Stimulated activated CD4-positive, alpha-beta T cell treated with anti-CD3 and anti-CD28 coated beads, Interleukin-1b, Interleukin-23, amount 100 ng/mL, for 1 hour (primary cell): ENCODE measurements at places on chromosomes 5 and 9.

GRCh38 chr9:80387828-80388227 is 816.1 kb downstream of the TLE4 start:
- no peak for DNase-seq

- DNase-seq, result no peak
Measured at GRCh38 chr5:749101-749670, 35.3 kb downstream of the ZDHHC11B start.

DNA sequence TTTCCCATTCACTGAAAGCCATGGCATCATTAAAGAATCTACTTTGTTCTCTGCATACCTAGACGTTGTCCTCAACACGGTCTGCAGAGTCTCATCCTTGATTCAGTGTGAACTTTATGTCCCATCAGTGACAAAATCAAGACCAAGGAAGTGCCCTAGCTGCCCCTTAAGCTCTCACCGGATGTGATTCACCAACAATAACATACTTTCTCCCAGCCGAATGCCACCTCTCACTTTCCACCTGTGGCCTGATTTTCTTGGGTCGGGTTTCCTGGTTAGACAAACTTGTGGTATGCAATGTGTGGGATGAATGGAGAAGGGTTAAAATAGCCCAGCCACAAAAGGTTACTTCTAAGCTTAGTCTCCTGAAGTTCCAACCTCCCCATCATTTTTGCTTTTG is 145.3 kb upstream of the PAPPA start:
- DNase-seq, result no peak

DNA sequence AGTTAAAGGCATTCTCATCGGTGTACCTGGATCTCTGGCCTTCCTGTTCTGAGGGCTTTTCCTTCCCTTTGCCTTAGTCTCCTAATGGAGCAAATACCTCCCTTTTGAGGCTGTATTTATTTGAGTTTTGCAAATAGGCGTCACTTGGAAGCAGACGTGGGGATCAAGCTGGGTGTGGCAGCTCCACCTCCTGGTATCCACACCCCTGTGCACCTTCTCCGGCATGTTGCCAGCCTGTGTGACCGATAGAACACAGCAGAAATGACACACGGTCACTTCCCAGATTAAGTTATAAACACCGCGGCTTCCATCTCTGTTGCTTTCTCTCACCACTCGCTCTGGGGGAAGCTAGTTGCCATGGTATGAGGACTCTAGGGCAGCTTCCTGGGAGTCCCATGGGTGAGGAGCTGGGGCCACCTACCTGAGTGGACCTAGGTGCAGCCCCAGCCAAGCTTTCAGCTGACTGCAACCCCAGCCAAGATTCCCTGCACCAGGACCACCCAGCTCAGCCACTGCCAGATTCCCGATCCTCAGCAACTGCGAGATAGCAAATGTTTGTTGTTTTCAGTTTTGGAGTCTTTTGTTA is 214.4 kb upstream of the MVB12B start:
- DNase-seq, result no peak

DNA sequence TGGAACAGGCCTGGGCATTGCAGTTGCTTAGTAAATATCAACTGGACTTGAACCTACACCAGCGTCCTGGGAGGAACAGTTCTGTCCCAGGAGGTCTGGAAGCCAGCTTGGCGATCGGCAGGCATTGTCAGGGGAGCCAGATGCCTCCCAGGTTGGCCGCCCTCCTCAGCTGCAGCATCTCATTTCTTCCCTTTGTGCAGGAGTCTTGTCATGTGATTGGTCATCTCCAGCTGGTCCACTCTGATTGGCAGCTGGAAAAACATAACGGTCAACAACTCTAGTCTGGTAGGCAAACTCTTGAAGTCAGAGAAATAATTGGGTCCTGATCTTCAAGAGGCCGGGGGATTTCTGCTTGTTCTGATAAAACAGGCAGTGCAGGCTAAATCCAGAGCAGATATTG is 29.6 kb upstream of the NCS1 start:
- no peak for DNase-seq

- DNase-seq, result no peak
Measured at GRCh38 chr5:54007827-54008777, 302.3 kb downstream of the ARL15 start.

GRCh38 chr9:5846501-5846921 is 13.6 kb upstream of the ERMP1 start:
- DNase-seq, result no peak

- DNase-seq, result no peak
Measured at GRCh38 chr5:21806943-21807342, 1046.2 kb downstream of the CDH12 start.

GRCh38 chr5:83222906-83223305 is 145.6 kb downstream of the XRCC4 start:
- no peak for DNase-seq

DNA sequence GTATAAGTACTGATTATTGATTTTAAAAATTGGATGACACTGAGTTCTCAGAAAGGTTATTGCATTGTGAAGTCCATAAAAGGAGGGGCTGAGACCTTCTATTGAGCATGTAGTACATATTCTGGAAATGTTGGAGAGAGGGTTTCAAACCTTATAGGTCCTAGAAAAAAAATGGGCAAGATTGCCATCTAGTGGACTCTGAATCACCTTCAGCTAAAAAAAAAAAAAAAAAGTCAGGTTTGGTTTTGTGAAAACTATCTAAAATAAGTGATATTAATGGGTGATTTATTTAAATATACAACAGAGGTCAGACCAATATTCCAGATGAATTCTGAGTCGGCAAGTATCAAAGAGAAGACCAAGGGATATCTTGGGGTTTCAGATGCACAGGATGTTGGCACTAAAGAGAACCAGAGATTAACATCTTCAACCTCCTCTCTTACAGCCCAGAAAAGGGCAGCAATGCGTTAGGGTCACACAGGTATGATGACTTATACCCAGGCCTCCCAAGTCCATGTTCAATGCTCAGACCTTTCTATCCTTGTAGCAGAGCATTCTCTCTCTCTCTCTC is 109.8 kb upstream of the NMUR2 start:
- DNase-seq, result no peak

DNA sequence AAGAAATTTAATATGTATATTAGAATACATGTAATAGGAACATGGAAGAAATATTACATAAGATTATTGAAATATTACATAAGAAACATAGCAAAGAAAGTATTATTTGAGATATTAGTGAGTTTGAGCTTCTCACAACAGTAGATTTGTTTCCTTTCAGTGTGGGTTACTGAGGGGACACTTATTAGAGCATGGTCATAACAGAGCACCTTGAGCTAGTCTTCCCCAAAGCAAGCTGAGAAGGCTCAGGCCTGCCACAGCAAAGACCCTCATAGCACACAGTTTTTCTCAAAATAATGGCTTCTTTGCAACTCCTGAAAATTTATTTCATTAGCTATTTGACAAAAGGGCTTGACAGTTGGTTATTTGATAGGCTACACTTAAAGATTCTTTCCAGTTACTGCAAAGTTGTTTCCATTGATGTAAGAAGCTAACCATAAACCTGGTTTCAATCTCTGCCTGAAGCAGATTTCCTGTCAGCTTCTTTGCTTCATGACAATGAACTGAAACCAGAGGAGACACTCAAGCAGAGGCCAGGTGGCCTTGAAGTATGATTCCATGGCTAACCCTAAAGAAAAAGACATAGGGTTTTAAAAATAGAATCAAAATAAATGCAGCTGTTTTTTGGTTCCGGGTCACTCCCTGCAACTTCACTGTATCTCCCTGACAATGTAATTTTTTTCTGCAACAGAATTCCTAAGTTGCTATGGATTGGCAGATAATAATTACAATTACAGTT is 68.6 kb downstream of the ERMP1 start:
- no peak for DNase-seq

DNA sequence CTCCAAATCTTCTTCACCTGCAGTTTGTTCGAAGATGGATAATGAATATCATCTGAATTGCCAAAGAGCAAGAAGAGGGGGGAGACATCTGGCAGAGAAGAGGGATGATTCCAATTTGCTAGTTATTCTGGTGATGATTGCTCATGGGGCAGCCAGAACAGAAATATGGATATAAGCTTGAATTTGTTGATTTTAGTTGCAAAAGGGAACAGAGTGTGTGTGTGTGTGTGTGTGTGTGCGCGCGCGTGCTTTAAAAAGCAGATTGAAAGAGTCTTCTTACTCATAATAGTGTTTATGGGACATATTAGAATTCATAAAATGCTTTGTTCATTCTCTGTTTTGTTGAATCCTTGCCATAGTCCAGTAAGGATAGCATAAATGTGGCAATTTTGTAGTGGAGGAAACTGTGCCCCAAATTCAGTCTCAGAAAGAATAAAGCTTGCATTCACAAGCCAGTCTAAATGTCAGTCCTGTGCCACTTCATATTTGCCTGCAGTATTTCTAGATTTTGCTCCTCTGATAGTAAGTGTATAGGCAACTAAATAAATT is 436.3 kb upstream of the KLF4 start:
- DNase-seq, result no peak

GRCh38 chr9:26426551-26427131 is 466.0 kb downstream of the CAAP1 start:
- DNase-seq, result no peak

DNA sequence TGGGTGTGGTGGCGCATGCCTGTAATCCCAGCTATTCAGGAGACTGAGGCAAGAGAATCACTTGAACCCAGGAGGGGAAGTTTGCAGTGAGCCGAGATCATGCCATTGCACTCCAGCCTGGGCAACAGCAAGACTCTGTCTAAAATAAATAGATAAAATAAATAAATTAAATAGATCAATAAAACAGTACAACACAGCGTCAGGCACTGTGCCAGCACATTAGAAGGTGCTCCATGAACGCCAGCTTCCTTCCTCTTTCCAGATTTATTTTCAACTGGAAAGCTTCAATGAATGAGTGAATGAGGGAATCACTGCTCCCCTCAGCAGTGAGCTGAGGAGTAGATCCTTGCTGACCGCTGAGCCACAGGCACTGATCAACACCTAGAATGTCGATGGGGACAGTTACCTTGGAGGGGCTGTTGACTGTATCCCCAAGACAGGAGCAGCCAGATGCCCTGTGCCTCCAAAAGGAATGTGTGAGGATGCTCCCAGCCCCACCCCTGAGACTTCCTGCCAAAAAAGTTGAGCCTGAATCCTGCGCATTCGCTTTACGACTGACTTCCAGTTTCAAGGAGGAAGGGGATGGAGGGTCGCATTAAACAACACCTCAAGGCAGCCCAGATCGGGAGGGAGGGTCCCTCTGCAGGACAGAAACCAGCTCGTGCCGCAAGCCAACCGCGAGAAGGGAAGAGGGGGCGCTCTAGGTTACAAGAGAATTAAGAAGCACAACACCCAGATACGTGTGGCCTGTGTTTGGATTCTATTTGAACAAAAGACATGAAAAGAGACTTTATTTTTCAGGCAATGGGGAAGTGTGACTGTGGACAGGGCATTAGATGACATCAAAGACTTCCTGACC is 54.0 kb upstream of the CNOT6 start:
- DNase-seq, result no peak

GRCh38 chr5:169272731-169273427 is 28.1 kb downstream of the SLIT3 start:
- DNase-seq, result no peak

DNA sequence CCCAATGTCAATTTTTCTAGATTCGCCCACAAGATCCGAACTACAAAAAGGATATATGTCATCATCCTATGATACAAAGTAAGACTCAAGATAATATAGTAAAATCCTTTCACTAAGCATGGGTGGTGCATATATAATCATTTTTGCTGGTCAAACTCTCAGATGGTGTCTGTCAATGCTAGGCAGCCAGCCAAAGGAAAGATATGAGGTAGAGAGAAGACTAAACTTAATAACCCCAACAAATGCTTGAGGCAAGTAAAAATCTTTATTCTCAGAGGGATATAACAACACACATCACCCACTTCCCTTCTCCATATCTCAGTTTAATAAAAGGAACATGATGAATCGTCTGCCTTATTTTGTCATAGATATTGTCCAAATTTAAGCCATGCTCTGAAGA is 841.2 kb upstream of the DMAC1 start:
- no peak for DNase-seq

DNA sequence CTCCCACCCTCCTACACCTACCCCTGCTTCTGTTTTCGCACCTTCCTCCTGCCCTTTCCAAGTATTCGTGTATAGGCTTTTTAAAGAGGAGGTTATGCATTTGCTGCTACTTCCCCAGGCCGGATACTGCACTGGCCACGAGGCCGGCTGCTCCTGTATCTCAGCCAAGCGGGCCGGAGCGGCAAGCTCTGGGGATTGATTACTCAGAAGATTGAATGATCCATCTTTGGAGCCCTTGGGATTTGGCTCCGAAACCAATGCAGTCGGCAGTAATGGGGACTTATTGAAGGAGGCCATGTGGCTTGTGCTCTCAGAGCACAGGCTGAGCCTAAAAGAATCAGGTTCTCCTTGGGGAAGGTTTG is 405.3 kb downstream of the TLE4 start:
- DNase-seq, result no peak

DNA sequence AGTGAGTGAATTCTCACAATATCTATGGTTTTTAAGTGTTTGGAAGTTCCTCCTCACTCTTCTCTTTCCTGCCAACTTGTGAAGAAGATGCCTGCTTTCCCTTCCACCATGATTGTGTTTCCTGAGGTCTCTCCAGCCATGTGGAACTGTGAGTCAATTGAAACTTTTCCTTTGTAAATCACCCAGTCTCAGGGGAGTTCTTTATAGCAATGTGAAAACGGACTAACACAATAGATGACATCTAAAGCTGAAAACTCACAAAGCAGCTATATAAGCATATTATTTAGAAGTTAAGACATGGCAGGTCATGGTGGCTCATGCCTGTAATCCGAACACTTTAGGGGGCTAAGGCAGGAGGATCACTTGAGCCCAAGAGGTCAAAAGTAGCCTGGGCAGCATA is 130.2 kb downstream of the ARRDC3 start:
- no peak for DNase-seq

DNA sequence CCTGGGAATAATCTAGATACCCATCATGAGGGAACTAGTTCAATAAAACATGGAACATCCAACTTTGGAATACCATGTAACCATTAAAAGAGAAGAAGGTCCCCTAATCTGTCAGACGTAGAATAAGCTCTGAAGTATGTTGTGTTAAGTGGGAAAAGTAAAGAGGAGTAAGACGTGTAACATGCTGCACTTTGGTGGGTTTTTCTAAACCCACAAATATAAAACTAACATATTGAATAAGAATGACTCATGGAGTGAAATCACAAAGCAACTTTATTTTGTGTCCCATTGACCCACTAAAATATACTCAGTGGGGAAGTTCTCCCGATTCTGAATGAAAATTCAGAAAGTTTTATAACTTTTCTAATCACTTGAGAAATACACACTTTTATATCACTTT is 67.9 kb upstream of the PIK3R1 start:
- no peak for DNase-seq

DNA sequence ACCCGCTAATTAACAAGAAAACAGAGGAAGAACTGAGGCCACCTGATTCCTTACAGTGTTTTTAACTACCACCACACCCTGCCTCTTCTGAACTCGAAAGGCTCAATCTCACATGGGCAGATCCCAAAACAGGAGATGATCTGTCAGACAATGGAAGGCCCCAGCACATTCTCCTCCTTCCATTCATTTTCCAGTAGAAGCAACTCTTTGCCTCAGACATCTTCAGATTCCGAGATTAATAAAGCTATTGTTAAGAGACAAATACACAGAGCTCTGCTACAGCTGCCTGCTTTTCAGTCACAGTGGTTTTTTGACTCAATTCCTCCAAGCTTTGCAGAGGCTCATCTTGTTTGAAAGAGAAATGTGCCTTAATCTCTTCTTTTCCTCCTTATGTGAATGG is 127.2 kb upstream of the ADAMTSL1 start:
- no peak for DNase-seq

- no peak for DNase-seq
Measured at GRCh38 chr5:133433641-133434040, 178.7 kb downstream of the FSTL4 start.

- no peak for DNase-seq
Measured at GRCh38 chr9:89543111-89543510, 45.2 kb upstream of the SEMA4D start.

- DNase-seq, result no peak
Measured at GRCh38 chr5:119037496-119038215, 33.2 kb upstream of the DMXL1 start.
